ENCODE measurements at places on chromosomes 11 and 22.

DNA sequence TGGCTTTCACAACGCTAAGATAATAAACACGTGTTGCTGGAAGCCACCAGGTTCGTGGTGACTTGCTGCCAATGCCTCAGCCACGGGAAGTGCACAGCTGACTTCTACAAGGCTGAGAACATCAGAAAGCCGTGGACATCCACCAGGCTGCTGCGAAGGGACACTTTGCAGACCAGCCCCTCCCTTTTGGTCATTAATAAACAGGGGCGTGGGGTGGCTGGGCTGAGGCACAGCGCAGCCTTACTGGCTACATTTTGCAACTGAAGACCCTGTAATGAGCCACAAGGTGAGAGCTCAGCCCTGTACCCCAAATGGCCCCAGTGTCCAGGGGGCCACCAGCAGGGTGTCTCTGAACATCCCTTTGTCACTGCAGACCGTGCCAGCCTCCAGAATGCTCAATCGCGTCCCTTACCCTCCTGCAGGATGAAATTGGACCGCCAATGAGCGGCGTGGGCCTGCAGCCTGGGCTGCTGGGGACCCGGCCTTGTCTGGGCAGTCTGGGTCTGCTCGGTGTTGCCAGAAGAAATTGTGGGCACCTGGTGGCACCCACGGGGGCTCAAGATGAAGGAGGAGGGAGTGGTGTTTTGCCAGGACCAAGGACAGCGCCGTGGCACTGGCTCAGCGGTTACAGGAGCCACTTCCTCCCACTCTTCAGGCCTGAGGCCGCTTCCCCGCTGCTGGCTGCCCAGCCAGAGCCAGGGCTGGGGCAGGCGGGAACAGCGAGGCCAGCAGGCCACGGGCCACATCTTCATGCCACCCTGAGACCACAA is 181.9 kb downstream of the CTTN start:
- DNase-seq: no peak

- DNase-seq: peak; percentile 54
Observed at GRCh38 chr11:10809373-10810160, 841 bp upstream of the EIF4G2 start.

- DNase-seq: peak; percentile 60
Observed at GRCh38 chr22:28855355-28856094, 27.8 kb upstream of the ZNRF3 start.

DNA sequence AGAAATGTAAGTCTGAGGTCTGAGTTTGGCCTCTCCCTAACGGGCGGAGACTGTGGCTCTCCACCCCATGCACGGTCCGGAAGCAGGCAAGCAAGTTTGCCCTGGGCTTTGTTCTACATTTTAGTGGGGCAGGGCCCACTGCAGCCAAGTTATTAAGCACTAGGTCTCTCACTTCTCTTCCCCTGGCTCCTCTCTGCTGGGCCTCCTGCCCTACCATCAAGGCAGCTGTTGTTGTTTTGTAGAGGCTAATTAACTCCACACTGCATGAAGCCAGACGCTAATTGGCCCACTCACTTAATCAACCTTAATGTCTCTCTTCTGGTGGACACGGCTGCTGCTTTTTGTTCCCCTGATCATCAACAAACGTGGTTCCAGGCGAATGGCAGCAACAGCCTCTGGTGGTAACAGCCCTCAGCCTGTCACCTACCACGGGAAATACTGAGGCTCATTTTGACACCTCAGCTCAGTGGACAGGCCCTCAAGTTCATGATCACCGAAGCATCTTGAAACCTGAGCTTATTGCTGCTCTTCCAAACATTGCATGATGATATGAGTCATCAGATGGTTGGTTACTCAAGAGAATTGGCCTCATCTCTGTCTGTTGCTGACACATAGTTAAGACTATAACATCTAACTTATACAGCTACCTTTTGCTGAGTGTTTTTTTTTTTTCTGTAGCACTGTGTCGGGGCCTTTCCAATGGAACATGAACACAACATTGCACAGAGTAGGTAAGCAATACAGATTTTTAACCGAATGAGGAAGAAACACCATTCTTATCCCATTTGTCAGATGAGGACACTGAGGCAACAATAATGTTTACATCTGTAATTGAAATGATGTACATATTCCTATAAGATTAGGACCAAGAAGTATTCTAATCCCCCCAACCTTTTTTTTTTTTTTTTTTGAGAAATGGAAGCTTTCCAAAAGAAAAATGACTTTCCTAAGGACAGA is 20.8 kb upstream of the LMO2 start:
- DNase-seq: peak; percentile 88

DNA sequence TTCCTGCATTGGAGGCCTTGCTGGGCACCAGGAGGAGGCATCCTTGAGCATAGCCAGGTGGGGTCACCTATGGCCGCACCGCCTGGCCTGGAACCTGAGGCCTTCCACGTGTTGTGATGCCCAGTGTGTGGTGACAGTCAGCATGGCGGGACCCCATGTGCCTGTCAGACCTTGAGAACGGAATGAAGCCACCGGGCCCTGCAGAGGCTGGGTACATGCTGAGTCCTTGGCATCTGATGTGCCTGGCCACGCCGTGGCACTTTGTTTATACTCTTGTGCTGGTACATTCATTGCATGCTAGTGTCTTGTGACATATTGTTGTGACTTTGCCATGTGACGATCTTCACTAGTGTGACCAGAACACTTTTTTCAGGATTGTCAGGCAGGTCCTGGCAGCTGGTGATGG is 8.5 kb upstream of the MYO7A start:
- DNase-seq: no peak

DNA sequence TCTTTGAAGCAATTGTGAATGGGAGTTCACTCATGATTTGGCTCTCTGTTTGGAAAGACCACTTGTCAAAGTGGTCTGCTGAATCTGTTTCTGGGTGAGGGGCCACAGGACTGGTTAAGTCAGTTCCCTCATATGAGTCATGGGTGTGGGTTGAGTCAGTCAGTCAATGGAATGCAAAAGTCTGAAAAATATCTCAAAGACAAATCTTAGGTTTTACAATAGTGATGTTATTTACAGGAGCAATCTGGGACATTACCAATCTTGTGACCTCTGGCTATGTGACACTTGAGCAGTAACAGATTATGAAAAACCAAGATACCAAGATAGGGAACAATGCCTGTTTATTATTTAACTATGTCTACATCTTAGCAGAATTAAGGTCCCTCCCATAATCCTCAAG is 311.6 kb downstream of the AASDHPPT start:
- DNase-seq: no peak

DNA sequence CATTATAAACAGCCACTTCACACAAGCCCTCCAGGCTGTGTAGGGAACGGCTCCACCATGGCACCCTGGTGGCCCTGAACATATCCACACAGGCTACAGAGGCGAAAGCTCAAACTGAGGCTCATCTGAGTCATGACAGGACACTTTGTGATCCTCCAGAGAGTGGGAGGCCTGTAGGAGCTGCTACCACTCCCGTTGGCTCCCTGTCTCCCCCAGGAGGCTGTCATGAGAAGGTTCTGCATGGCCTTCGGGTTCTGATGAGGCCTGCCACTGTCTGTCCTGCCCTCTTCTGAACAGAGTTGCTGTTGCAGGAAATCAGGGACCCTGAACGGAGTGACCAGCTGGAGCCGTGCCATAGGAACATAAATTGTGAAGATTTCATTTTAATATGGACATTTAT is 23.8 kb upstream of the ALDH3B2 start:
- DNase-seq: no peak

DNA sequence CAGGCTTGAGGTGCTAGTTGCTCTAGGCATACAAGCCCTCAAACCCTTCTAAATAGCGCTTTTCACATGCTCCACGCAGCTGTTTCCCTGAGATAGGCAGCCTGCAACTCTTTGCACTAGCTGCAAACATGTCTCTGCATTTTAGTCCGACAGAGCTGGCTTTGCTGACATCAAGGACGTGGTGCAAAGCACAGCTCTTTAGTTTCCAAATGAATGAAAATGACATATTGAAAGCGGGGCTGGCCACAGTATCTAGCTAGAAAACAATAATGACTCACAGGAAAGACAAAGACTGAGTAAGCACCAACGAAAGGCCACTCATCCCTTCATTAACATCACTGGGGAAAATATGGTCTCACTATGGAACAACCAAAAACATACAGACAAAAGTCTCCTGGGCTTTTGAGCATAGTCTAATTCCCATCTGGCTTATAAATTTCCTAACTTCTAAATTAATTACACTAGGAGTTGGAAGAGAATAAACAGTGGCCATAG is 15.3 kb upstream of the ZC3H12C start:
- DNase-seq: no peak

GRCh38 chr11:130514316-130514715 is 65.9 kb downstream of the ADAMTS15 start:
- no peak for DNase-seq

DNA sequence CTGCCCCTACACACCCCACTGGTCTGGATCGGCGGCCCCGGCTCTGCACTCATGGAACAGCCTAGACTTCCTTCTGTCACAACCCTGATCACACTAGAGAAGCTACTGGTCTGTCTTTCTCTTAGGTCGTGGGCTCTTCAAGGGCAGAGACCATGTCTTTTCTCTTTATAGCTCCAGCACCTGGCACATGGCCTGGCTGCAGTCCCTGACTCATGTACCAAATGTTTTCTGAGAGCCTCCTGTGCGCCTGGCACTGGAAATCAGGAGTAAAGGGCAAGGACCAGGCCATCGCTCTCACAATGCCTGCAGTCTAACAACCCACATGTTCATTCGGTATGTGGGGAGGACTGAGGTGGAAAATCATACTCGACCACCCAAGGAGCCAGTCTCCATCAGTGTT is 7.5 kb downstream of the ASCC2 start:
- no peak for DNase-seq

DNA sequence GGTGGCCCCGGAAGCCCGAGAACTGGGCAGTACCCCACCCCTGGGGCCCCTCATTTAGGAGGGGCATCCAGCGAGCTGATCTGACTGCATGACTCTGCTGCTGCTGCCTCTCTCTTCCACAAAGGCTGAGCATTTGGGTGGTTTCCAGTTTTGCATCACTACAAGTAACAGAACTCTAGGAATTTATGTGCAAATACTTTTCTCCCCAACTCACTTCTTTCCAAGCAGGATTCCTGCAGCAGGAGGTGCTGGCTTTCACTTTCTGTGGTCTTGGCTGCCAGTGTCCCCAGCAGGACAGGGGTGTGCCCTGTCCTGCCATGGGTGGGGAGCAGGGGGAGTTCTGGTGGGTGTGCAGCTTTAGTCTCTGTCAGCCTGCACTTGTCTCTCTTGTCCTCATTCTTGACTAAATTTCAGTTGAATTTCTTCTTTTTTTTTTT is 21.2 kb downstream of the UPB1 start:
- DNase-seq: no peak

DNA sequence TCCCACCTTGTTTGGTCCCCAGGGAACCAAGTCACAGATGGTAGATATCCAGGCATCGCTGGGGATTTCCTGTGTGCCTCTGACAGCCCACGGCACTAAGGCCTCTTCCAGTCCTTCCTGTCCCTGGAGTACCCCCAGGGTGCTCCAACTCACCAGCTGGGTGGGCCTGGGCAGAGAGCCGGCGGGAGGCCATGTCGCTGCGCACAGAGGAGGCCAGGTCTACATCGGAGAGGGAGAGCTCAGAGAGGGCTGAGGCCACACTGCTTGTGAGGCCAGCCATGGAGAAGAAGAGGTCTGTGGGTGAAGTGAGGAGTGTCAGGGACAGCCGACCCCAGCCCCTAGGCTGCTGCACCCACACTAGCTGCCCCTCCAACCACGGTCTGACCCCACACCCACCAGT is 5.3 kb downstream of the ATG2A start:
- DNase-seq: no peak

DNA sequence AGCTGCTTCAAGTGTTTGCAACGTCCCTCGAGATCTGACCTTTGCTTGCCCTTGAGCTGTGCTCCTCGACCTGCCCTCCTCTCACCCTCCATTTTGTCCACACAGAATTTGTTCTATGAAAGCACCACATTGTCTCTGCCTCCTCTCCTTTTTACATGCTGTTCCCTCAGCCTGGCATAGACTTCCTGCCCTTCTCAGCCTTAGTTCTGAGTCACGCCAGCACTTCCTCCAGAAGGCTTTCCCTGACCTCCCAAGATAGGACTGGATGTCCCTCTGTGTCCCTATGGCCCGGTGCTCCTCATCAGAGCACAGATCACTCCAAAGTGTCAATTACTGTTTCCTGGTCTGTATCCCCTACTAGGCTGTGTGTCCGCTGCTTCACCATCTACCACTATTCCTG is 16.2 kb downstream of the JHY start:
- DNase-seq: no peak
